ENCODE measurements at places on chromosomes 13 and 19.

GRCh38 chr13:29511980-29512379, 83.5 kb downstream of the SLC7A1 start:
- no peak for DNase-seq

DNA sequence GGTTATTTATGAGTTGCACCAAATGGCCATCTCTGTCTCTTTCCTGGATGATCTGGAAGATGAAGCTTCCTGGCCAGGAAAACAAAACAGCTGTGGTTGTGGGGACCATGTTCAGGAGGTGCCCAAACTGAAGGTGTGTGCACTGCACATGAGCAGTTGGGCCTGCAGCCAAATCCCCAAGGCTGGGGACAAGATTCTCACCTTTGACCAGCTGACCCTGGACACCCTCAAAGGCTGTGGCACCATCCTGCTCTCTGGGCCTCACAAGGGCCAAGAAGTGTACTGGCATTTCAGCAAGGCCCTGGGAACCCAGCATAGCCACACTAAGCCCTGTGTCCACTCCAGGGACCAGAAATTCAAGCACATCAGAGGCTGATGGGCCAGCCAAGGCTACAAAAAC, 84.2 kb downstream of the KCNRG start:
- DNase-seq = no peak

- no peak for DNase-seq
Measured at GRCh38 chr13:40974460-40975407, 44.4 kb downstream of the ELF1 start.

- DNase-seq = peak; percentile 99
Measured at GRCh38 chr19:40750874-40751537, at the start of gene SNRPA. Gene SNRPA, plus strand, starts transcription at chr19:40751203. Its CDS starts 206 bp downstream, at chr19:40751409.

GRCh38 chr19:44752816-44753625, 4.5 kb downstream of the BCL3 start:
- peak; percentile 86 for DNase-seq

- DNase-seq = no peak
Measured at GRCh38 chr19:44767295-44768180, 10.2 kb upstream of the CBLC start.

- peak; percentile 47 for DNase-seq
Measured at GRCh38 chr13:34913040-34913439, 29.0 kb upstream of the NBEA start.

GRCh38 chr19:50728084-50728737, 5.0 kb downstream of the CLEC11A start:
- DNase-seq = peak; percentile 82

DNA sequence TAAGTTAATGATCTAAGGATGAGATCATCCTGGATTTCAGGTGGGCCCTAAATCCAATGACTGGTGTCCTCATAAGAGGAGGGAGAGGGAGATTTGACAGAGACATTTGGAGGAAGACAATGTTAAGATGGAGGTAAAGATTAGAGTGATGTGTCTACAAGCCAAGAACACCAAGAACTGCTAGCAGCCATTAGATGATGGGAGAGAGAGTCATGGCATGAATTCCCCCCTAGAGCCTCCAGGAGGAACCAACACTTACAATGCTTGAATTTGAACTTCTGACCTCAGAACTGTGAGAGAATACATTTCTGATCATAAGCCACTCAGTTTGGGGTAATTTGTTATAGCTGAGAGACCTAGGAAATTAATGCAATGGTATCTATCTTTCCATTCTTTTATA, 68.1 kb upstream of the RFXAP start:
- DNase-seq = no peak

DNA sequence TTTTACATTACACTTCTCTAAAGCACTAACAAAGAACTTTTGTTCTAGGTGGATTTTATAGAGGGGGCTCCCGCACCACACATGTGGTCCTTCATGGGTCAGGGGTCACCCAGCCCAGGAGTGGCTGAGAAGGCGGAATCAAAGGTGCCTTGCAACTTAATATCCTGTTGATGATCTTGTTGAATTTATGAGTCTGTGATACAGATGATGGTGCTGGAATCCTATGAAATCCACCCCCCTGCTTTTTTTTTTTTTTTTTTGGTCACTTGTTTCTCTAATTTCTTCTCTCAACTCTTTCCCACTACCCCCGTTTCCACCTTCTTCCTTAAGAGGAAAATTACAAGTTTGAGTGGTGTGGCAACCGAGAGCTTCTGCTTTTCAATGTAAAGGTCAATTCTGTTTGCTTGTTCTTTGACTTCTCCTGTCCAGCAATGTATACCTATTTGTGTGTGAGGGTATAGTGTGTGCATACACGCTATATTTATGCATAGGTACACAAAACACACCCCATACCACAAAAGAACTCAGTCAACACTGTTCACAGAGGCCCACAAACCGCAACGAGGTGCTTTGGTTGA, 4.2 kb upstream of the ZIC2 start:
- no peak for DNase-seq

DNA sequence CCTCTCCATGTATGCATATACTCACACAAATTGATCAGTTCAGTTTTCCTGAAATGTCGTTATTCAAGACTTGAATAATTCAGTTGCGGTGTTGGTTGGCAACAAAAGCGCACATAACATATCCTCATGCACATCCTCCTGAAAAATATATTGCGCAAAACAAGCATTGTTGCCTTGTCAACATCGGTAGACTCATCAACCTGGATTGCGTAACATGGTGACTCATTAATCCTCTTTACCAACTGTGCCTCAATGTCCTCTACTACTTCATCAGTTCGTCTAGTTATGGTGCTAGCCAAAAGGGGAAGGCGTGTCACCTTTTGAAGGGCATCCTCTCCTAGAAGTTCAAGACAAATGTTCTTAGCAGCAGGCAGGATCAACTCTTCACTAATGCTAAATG, 357.7 kb downstream of the LMO7 start:
- DNase-seq = no peak

DNA sequence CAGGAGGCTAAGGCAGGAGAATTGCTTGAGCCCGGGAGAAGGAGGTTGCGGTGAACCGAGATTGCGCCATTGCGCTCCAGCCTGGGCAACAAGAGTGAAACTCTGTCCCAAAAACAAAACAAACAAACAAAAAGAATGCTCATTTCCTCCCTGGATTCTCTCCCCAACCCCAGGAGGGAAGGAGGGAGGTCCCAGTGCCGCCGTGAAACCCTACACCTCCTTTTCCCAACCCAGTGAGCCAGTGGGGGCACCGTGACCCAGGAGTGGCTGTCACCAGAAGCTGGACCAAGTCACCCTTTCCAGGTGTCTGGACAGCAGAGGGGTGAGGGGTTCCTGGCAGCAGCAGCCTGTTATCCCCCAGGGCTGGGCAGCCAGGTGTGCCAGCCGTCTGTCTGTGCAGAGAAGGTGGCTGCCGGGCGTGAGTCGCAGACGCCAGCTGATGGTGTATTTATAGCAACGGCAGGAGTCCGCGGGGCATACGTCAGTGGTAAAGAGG, 23.5 kb downstream of the NFIC start:
- DNase-seq = no peak

- DNase-seq = peak; percentile 90
Measured at GRCh38 chr13:43786766-43787517, at the start of gene ENOX1. Gene ENOX1, minus strand, starts transcription at chr13:43786972.

DNA sequence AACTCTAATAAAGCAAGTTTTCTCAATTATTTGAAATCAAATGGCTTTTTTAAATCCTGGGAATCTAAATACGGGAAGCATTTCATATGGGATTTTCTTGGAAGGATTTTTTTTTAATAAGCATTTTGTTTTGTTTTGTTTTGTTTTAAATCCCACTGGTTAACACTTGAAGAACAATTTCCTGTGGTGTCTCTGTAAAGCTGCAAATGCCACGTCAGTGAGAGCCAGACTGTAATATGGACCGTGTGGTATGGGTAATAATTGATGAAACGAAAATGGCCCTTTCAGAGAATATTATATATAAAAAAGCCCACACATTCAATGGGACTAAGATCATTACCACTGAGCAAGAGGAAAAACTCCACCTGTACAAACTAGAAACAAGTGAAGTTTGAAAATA, 33.9 kb upstream of the MIR17HG start:
- no peak for DNase-seq

- DNase-seq = no peak
Measured at GRCh38 chr19:18648973-18649315, 12.1 kb downstream of the KLHL26 start.

DNA sequence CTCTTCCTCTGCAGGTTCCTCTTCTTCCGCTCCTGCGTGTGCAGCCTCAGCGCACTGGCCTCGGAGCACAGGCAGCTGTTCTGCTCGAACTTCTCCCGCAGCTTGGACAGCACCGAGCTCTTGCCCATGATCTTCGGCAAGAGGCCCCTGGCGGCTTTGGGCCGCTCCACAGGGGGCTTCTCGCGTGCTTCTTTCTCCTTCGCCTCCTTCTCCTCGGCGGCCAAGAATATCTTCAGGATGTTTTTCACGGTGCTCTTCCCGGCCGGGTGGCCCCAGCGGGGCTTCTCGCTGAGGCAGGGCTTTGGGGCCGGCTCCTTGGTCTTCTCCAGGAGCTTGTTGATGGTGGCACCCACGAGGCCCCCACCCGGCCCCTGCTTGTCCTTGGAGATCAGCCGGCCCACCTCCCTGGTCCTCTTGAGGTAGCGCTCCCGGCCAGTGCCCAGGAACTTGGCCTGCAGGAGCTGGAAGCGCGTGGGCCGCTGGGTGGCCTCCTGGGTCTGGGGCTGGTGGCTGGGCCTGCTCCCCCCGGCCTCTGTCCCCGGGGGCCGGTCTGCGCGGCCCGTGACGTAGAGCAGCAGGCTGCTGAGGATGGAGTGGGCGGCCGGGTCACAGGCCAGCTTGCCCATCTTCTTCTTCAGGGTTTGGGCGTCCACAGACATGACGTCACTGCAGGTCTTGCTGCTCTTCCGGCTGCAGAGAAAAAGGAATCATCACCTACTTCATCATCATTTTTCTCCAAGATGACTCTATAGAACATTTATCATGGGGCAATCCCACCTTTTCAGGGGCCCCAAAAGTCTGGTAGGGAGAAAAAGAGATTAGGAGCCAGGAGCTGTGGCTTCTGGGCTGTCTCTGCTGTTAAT, 43.8 kb upstream of the GRTP1 start:
- peak; percentile 42 for DNase-seq

DNA sequence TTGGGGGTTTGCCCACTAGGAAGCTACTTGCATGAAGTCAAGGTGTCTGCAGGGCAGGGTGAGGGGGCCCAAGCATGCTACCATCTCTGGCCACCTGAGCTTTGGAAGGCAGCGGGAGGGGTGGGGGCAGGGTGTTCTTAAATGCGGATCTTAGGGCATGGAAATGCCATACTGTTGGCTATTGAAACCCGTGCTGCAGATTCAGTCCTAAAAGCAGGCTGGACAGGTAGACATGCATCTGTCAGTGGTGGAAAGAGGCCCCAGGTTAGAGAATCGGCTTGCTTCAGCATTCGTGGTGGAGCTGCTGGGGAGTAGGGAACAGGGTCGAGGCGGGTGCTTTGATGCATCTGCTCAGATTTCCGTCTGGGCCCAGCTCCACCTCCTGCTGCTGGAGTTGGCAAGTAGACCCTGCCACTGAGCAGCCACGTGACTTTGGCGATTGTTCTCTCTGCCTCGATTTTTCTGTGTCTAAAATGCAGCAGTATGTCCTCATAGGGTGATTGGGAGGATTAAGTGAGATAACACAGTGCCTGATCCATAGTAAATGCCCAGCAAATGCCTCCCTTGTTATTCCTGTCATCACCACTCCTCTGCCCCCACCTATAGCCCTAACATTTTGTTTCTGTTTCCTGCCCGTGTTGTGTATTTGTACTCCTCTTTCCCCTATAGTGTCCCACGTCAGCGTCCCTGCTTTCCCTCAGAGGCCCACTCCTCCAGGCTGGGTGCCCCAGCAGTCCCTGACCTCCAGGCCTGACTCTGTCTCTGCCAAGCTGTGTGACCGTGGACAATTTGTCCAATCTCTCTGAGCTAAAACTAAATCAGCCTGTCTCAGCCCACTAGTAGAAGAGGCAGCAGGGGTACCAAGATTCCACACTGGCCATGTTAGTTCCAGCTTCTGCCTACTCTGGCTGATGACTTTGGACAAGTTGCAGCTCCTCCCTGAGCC, 5.8 kb downstream of the PPP1R37 start:
- DNase-seq = no peak

GRCh38 chr19:17086834-17087233, 11.3 kb downstream of the MYO9B start:
- DNase-seq = no peak

- no peak for DNase-seq
Measured at GRCh38 chr13:29754473-29754806, 96.0 kb downstream of the UBL3 start.

DNA sequence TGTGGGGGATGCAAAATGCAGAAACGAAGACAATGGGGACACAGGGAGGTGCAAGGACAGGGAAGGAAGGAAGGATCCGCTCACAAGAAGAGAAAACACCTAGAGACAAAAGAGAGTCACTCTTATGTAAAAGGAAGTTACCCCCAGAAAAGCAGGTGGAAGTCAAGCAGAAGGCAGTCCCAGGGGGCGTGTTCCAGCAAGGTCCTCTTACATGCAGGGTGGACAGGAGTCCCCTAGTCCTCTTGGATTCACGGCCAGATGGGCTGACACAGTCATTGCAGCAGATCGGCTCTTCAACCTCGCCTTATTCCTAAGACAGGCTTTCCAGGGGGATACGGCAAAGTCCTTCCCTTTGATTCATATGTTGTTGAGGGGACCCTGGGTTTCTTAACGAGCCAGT, 83.9 kb upstream of the SPATA13 start:
- no peak for DNase-seq

DNA sequence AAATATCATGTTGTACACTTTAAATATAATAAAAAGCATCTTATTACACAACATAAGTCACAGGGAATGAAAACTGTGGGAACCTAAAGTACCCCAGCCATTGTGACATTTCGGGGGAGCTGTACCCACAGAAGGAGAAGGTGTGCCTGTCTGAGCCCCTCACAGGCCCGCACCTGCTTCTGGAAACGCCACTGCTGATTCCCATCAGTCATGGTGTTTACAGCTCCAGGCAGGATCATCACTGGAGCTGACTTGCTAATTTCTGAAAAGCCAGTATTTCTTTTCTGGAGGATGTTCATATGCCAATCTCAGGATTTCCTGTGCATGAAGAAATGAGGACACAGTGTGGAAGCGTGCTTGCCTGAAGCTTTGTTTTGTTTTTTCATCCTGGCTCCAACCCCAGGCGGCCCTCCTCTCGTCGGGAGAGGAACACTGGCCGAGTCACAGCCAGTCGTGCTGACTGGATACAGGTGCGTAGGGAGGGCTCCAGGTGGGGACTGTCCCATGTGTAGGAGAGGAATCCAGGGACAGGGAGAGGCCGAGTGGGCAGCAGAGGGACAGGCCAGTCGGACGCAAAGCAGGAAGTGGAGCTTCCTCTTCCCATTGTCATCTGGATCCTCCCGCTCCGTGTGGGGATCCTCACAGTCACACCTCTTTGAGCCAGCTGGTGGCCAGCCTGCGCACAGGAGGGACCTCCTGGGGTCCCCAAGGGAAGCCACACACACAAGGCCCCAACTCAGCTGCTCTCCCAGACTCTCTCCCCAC, 4.2 kb upstream of the ATP12A start:
- no peak for DNase-seq

- DNase-seq = peak; percentile 93
Measured at GRCh38 chr19:58575183-58576041, 2.3 kb upstream of the MZF1 start.

Data from right forelimb (tissue), 1 donor.